NCI-H1048 (cell line): ENCODE measurements at places on chromosomes 13 and 19.

DNA sequence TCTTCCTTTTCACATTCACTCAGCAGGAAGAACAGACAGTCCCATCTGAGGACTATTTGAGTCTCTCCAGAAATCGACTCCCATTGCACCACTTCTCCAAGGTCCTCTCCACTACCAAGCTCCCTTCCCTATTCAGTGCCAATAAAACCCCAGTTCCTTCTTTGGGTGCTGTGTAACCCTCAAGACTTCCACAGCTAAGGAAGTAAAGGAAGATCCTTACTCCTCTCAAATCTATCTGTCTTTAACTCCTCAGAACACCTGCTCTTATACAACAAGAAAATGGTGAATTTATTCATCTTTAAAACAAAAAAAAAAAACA, 29.2 kb upstream of the TM9SF2 start:
- no peak for DNase-seq

- DNase-seq, result no peak
These were observed 7.4 kb upstream of the SLITRK6 start for GRCh38 chr13:85806553-85807175.

GRCh38 chr19:31330237-31330636, 19.0 kb downstream of the TSHZ3 start:
- DNase-seq, result no peak

DNA sequence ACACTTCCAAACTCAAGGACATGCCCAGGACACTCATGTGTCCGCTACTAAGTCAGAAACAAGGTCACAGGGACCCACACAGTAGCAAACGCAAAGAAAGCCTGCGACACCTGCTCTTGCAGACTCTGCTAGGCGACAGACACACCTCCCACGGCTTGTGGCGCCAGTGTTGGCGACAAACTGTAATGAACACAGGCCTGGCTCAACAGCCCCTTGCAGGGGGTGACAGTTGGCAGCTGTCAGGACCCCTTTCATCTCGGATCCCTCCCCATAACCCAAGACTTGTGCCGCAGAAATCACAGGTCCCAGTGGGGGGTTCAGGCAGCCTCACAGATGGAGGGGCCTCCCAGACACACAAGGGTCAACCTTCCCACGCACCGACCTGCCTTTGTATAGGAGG, 364 bp downstream of the CKM start:
- DNase-seq, result no peak

GRCh38 chr19:38557205-38557799, 60.5 kb downstream of the MAP4K1 start:
- no peak for DNase-seq

DNA sequence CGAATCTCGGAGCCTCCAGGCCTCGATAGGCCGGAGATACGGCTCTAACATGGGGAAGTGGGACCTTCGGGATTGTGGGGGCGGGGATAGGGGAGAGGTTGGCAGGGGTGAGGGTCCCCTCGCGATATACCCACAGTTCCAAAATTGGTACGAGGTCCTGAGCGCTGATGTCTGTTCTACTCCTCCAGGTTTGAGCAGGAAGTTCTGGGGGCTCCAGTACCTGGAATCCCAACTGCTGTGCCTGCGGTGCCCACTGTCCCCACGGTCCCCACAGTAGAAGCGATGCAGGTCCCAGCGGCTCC, 447 bp downstream of the RBM42 start:
- no peak for DNase-seq

- no peak for DNase-seq
These were observed 56.8 kb upstream of the KATNAL1 start for GRCh38 chr13:30364133-30364532.

DNA sequence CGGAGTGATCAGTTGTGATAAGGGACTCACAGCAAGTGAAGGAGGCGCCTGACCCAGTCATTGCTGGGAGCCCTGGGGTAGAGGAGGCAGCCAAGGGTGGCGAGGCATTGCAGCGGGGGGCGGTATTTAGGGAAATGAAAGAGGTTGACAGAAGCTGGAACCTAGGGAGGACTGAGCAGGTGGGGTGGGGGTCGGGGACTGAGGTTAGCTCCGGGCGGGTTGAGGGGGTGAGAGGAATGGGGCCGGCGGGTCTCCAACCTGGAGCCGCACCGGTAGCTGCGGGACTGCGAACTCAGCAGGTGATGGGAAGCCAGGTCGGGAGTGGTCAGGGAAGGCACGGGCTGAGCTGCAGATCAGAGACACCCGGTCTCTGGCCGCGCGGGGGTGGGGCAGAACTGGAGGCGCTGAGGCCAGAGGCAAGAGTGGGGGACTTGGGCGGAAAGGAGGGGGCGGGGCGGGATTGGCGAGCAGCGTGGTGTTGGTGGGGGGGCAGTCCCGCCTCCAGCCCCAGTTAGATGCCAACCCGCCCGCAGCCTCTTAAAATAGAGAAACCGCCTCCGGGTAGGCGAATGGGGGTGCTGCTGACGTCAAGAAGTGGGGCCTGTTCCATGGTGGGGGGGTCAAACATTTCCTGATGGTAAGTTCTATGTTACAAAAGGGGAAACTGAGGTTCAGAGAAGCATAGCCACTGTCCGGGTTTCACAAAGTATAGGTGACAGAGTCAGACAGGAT, 1.5 kb downstream of the MAST3 start:
- no peak for DNase-seq

- no peak for DNase-seq
These were observed 14.3 kb upstream of the ZNF667 start for GRCh38 chr19:56491399-56491798.

- DNase-seq, result no peak
These were observed 55.7 kb upstream of the IL17D start for GRCh38 chr13:20647758-20648157.

DNA sequence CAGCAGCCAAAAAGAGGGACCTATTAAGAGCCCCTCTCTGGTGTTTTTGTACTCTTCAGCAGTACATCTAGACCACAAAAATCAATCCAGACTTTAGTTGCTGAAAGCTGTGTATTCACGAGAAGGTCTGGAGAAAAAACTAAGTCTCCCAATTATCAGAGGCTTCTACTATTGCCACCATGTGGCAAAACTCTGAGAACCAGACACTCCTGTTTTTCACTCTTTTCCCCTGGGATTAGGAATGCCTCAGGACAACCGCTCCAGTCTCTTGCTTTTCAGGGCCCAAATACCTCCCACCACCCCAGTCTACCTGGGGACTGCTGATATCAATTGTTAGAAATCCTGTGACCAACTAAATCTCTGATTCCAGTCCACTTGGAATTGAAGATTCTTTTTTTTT, 30.1 kb upstream of the OBI1 start:
- DNase-seq, result no peak

DNA sequence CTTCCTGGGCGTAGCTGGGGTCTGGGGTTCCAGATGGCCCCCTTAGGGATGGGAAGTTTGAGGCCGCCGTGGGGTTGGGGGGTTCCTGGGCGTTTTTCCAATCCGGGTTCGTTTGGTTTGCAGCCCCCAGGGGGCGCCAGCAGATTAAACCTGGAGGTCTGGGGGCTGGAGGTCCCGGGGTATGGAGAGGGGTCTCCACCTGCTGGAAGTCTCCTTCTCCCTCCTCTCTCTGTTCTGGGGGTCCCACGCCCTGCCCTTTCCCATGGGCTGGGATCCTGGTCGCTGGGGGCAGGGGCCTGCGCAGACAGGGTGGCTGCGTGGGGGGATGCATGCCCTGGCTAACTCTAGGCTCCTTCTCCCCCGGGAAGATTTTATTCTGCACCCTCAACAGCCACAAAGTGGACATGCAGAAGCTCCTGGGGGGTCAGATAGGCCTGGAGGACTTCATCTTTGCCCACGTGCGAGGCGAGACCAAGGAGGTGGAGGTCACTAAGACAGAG, 899 bp downstream of the GIPC3 start:
- DNase-seq, result no peak
